ENCODE measurements at places on chromosomes 6 and 20.

DNA sequence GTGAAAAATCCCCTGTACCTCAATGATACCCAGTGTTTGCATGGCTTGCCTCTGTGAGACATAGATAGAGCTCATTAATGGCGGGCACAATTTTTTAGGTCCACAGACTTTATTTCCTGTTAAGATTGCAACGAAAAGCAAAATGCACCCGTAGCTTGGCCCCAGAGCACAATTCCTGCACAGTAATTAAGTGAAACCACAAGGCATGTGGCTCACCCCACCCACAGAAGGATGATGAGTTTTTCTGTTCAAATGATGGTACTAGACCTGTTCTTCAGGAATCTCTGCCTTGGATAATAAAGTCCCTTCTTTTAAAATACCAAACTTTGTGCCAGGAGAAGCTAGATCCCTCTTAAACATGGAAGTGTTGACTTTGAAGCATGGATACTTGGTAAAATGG, 738.1 kb downstream of the QKI start:
- DNase-seq, result no peak

- no peak for DNase-seq
Observed at GRCh38 chr20:8994045-8994444, 74.8 kb upstream of the PLCB4 start.

DNA sequence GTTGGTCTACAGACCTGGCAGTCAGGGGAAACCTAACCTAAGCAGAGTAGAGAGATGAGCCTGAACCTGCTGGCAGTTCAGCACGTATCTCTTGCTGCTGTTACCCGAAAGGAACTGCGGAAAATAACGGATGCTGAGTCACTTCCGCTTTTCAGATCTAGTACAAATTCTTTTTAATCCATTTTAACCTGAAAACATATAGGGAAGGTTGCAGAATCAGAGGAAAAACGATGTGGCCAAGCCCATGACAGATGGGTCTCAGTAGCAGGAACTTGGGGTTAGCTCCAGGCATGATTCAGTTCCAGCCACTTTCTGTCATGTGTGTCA, 351.9 kb upstream of the PRND start:
- no peak for DNase-seq

DNA sequence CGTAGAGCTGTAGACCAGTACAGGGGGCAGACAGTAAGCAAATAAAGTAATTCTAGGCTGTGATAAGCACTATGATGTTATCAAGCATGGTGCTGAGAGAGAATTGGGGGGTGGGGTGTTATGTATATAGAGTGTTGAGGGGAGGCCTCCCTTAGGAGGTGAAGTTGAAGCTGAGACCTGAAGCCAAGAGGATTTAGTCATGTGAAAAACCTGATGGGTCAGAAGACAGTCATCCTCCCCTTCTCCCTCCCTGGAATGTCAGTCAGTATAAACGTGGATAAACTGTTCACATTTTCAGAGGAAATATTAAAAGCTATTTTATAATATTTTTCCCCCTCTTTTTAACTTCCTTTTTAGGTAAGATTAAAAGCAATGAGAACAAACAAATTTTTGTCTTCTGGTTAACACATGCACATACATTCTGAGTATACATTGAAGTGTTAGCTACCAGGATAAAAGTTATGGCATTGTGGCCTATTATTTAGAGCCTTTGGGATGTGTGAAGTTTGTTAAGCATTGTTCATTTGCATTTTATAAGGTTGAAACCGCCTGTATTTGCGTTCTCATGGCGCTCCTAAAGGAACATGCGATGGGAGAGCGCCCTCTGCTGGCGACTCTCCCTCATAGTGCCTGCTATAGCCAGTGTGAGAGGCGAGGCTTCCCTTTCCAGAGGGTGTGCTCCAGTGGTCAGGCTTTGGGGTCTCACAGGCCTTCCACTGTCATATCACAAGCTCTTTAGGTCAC, 35.4 kb upstream of the MAPK13 start:
- peak; percentile 70 for DNase-seq

DNA sequence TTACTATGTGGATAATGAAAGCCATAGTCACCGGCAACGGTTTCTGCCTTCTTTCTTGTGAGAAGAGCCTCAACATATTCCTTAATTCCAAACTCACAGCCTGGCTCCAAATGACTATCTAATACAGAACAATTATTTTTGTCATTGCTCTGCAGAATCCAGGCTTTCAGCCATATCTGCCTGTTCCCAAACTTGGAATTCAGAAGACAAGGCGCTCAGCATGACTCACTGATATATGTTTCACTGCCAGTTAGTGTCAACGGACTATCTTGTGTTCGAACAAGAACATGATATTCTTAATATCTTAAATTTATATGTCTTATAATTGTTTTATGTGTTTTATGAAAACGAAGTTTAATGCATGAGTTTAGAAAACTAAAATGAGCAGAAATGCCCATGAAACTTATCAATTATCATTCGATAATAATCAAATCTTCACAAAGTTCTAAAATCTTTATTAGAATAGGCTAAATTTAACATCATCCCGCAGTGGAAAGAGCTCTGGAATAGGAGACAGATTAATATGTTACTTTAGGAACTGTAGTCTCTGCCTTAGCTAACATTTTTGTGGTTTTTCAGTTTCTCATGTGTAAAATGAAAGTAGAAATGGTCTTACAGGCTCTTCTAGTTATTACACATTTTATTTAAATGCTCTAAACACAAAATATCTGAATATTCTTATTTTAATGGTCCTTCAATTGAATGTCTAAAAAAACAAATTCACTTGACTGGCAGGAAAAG, 669.3 kb upstream of the GJE1 start:
- peak; percentile 58 for DNase-seq

DNA sequence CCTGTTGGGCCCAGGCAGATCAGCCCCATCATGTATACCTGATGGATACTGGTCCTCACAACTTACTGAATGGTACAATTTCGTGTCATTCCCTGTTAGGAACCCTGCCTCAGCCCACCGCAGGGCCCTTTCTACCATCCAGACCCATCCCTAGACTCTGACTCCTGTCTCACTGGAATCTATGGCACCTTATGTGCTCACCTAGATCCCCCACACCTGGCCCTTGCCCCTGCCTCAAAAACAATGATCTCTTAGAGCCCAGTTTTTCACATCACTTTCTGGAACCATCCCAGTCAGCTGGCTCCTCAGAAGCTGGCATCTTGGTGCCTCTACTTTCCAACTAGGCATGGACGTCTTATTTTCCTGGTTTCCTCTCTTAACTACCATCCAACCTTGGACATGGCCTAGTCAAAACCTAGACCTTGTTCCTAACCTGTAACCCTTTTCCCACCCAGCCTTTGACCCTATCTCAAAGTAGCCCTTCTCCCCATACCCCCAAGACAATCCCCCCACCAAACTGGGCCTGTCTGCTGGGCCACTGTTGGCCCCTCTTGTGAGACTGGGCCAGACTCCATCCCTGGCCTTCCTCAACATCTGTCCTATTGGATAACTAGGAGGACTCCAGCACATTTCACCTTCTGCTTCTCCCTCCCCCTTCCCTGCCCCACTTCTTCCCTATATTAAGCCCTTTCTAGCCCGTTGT, 981 bp downstream of the HM13 start:
- no peak for DNase-seq

GRCh38 chr20:52677216-52677615, 294.9 kb upstream of the TSHZ2 start:
- DNase-seq, result no peak

DNA sequence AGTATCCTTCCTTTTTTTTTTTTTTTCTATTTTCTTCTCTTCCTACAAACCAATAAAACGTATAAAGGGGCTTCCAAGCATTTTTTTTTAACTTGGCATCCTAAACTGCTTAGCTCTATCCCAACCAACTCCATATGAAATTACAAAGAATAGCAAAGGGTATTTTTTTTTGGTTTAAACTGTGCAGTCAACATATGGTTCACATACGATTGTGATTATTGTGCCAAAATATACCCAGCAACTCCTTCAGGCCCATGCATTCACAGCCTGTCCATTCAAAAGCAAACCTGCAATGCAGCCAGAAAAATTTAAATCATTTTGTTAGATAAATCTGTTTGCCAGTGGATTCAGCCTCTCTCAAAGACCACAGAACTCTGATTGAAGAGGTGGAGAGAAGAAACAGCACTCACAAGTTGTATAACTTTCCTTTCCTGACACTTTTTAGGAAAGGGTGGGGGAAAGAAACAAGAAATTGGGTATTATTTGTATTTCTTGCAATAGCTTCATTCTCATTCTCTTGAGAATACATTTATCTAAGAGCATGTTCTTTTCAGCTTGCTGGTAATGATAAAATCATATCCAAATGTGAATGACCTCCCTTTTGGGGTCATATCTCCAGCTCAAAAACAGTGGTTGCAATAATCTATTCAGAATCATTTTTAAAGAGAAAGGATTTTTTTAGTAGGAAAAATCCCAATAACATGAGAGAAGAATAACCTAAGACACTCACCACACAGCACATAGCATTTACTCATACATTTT, 701.3 kb upstream of the CHD6 start:
- DNase-seq, result no peak

DNA sequence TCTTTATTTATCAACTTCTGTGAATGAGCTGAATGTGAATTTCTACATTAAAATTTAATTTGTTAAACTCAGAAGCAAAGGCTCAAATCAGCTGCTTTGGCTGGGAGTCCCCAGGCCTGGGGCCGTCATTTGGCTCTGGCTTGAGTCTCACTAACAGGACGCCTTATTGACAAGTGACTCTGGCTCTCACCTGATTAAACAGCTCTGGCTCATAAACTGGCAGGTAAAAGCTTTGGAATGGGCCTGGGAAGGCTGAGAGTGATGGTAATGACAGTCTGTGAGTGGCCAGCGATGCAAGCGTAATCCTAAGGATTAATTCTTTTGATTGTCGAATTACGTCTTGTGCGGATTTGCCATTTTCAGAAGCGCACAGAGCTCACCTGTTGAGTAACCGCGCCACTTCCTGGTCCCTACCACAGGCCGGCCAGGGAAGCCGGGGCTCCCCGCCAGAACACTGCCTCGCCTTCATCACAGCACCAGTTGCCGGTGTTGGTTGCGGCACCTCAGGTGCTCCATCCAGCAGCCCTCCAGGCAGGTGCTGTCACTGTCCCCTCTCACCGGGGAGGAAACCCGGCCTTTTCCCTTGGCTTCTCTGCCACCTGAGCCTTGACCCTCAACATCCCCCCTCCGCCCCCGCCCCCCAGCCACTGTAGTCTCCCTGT, 110.7 kb downstream of the ZDHHC14 start:
- DNase-seq, result no peak

- no peak for DNase-seq
Observed at GRCh38 chr6:167839755-167840154, 13.0 kb downstream of the AFDN start.

DNA sequence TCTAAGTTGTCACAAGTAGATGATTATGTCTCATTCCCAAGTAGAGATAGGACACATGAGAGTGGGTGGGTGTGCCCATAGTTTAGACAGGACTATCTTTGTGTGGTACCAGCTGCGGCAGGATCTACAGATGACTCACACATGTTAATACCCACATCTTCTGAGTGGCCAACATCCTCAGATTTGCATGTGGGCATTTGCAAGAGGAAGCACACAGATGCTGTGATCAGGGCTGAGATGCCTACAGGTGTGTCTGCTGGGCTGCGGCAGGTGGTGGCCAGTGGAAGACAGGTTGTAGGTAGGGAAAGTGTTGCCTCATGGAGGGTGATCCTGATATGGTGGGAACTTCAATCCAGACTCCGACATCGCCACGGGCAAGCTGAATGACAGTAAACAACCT, 50.8 kb downstream of the UTRN start:
- DNase-seq, result no peak

DNA sequence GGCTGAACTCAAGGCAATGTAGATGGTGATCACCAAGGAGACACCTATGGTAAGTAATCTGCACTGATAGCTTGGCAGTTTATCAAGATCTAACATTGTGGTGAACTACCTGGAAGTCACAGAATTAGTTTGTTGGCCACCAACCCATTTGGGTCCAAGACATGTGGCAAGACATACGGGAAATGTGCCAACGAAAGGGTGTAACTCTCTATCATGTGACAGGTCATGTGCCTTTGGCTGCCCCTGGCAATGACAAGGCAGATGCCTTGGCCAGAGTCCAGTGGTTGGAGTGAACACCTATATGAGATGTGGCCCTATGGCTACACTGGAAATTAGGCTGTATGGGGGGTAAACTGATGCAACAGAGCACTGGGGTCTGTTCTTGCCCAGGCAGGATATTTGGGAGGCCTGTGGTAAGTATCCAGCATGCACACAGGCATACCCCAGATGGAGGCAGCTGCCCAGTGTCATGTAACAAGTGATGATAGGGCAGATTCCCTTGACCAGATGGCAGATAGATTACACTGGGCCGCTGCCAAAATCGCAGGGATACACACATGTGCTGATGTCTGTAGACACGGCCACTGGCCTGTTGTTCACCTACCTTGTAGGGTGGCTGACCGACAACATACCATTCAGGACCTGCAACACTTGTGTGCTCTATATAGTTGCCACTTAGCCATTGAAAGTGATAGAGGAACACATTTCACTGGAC, 35.5 kb upstream of the HSF2 start:
- no peak for DNase-seq

DNA sequence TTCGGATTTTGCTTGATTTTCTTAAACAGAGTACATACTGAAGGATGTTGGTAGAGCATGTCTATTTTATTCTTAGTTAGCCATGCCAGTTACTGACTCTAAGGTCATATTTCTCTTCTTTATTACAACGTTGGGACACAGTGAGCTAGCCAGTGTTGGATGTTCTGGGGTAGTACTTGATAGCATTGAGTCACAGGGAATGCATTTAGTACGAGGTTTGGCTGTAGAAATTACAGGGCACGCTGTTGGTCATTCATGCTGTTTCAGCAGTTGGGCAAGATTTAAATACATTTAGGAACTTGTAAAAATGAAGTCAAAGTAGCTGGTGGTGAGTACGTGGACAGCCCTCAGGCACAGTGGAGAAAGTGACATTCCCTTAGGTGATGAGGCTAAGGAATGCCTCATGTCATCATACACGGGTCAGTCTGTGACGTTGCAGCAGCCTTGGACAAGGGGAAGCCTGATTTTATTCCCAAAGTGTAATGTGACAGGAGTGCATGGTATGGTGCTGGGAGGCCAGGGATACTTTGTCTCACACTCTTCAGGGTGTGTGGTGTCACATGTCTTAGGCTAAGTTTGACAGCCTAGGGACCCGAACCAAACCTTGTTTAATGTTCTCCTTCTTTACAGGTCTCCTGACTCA, 57.7 kb upstream of the SLC22A1 start:
- no peak for DNase-seq

DNA sequence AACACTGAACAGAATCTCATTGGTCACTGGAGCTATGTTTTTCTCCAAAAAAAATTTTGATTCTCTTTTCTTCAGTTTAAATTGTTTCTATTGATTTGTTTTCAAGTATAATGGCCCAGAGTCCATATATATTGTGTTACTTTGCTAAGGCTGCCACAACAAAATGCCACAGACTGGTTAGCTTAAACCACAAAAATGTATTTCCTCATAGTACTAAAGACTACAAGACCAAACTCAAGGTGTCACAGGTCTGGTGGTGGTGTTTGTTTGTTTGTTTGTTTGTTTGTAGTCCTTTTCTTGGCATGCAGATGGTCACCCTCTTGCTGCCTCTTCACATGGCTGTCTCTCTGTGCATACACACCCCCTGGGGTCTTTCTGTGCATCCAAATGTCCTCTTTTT, 34.0 kb downstream of the BMP5 start:
- DNase-seq, result no peak

GRCh38 chr20:1844325-1845162, 50.7 kb upstream of the SIRPA start:
- DNase-seq, result peak; percentile 12
